ENCODE measurements at places on chromosomes 1 and 21. TPM values are rescaled to one million over a fixed set of nuclear protein-coding genes. Genes with fewer than 3 reads are reported as not detected.

DNA sequence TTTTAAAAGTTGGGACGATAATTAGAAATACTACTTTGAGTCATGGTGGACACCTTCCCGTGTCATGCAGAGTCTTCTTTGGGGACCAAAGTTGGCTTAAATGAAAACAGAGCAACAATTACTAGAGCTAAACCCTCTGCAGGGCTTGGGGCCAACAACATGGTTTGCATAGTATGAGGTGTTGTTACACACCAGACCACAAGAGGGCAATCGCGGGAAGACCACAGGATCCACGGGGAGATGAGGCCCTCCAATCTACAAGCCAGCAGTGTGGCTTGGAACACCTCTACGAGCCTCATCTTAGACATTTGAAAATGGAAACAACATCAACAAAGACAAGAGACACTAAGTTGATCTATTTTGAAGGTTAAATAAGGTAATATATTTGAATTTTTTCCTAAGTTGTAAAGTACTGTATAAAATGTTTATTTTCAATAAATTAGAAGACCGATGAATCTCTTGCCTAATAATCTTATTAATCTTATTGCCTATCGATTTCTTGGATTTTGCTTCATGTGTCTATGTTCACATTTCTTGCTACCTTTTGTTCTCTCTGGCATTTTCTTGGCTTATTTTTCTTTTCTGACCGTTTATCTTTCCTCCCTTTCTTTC lies 8.2 kb upstream of the SMCP start:
- peak; percentile 89 for DNase-seq

DNA sequence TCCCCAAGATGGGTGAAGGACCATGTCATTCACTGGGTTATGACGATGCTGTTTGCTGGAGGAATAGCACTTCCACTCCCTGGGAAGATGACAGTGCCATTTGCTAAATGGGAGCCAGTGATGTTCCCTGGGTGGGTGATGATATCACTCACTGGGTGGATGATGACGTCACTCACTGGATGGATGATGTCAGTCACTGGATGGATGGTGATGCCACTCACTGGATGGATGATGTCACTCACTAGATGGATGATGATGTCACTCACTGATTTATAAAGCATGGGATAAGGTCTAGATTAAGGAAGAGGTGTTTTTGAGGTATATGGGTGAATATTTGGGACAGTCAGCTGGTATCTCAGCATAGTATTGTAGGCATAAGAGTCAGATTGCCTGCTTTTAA lies 457.2 kb downstream of the AJAP1 start:
- no peak for DNase-seq

A3GALT2 gene
- total RNA-seq: not detected

DNA sequence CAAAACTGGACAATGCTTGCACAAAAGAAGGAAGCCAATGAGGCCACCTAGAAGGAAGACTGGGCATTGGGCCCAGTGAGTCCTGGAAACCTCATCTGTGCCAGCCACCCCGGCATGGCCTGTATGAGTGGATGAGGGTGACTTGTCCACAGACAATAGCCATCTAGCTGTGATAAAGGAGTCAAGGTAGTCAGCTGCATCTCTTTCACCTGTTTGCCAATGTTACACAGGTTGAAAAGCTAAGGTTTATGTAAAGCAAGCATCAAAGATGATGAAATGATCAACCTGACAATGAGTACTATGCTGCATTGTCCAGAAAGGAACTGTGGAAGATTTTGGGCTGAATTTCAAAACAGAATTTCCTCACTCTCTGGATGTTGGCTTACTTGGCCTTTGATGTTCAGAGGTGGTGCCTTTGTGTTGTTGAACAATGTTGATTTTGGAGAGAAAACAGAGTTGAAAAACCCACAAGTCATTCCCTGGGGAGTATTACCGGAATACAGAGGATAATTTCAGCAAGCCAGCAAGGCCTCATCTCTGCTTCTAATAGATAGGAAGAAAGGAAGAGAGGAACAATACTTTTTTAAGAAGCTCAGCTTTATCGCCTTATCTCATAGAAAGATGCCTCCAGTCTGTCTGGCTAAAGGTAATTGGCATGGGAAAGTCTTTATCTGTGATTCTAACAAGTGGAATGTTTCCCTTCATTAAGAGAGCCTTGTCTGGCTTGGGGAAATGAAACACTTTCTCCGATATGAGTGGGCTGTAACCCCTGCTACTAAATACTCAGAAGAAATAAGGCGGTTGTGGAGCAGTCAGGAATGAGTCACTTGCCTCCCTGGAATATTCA lies 11.4 kb upstream of the SELE start:
- DNase-seq: no peak

DNA sequence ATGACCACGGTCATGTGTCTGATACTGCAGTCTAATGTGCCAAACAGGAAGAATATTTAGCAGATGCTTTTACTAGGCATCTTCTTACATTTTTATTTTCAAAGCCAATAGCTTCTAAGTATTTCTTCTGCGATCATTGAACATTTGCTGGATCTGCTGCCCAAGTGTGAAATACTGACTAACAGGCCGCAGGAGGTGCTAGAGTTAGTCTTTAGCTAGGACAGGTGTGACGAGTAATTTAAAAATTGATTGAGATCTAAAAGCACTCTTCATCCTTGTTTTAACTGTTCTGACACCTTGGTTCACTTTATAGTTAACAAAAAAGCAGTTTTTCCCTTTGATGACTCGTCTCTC lies 748 bp upstream of the FAM78B start:
- no peak for DNase-seq

DNA sequence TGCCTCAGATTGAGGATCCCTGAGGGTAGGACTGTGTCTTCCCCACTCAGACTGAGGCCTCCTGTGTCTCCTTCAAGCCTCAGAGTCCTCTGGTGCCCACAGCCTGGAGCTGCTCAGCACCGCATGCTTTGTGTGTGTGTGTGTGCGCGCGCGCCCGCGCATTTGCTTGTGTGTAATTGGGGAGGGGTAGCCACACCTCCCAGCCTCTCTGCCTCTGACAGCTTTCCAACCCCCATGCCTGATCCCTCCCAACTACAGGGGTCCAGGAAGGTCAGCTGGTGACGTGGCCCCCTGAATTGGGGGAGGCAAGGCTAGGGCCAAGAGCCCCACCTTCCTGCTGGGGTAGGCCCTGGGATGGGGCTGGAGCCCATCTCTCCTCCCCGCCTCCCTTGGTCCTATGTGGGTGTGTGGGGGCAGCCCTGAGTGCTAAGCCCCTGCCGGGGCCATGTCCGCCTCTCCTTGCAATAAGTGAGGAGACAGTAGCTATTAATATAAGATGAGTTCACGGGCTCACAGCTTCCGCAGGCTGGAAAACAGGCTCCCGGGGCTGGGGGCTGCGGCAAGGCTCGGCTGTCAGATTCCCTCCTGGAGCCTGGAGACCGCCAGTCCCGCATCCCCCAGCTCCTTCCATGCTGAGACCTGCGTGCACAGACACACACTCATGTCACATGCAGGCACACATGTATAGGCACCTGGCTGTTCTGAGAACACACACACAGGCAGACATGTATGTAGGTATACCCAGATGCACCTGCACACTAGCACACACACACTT lies 7.0 kb downstream of the GPR3 start:
- peak; percentile 64 for DNase-seq

GRCh38 chr1:208019257-208019656 lies 108.3 kb upstream of the CD34 start:
- DNase-seq: no peak

DNA sequence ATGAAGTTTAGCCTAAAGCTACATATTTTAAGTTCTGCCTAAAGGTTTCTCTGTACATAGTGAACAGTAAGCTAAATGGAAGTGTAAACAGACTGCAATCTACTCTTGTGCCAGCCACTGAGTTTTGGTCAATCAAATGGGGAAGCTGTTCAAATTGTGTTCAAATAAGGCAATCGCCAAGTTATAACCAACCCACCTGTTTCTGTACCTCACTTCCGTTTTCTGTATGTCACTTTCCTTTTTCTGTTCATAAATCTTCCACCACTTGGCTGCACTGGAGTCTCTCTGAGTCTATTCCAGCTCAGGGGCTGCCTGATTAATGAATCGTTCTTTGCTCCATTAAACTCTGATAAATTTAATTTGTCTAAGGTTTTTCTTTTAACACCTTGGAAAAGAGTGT lies 10.8 kb upstream of the THEM4 start:
- no peak for DNase-seq

DNA sequence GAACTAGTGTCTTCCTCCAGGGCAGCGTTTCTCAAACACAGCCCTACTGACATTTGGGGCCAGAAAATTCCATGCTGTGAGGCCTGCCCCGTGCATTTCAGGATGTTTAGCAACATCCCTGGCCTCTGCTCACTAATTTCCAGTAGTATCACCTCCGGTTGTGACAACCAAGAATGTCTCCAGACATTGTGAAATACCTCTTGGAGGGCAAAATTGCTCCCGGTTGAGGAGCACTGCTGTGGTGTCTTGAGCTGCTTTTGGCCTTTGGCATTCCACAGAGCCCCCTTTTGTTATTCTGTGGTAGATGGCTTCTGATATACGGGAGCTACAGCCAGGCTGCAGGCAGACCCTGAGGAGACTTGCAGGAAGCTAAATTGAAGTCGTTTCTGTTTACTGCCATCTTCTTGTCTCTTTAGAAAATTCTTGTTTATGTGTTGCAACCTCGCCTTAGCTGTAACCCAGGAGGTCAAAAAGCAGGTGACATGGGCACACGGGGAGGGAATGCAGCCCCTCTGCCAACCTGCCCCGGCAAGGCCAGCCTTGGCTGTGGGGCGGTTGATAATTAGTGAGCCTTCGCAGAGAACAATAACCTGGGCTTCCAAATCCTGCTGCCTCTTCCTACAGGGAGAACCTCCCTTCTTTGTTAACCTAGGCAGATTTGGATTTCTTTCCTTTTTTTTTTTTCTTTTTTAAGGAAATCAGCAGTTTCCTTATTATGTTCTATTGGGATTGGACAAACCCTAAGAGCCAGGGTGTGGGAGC lies 74.7 kb upstream of the AKT3 start:
- no peak for DNase-seq

GRCh38 chr1:228109073-228109961 lies at the start of gene MRPL55:
Gene MRPL55 (minus strand): TSS chr1:228109299. CDS start chr1:228108260, 1,039 bp downstream.
- DNase-seq: peak; percentile 99

- DNase-seq: no peak
Measured at GRCh38 chr1:230827801-230828200, 40.5 kb downstream of the C1orf198 start.

DNA sequence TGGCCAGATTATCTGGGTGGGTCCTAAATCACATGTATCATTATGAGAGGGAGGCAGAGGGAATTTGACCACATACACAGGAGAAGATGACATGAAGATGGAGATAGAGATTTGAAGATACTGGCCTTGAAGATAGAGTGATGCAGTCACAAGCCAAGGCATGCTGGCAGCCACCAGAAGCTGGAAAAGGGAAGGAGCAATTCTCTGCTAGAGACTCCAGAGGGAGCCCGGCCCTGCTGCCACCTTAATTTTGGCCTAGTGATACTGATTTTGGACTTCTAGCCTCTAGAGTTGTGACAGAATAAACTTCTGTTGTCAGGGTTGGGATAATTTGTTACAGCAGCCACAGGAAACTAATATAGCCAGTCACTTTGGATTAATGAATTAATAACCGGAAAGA lies 2.2 kb upstream of the PRDM2 start:
- no peak for DNase-seq

All from tongue (tissue), 3 donors.